ENCODE measurements at places on chromosomes 12 and 14.

GRCh38 chr12:50166799-50167048 lies 445 bp downstream of the CERS5 start:
- peak; percentile 49 for DNase-seq

- DNase-seq = no peak
Observed at GRCh38 chr12:68370667-68371066, 38.5 kb upstream of the MDM1 start.

GRCh38 chr12:11630046-11630706 lies 19.3 kb upstream of the ETV6 start:
- DNase-seq = no peak

GRCh38 chr12:113831016-113831415 lies 135.1 kb downstream of the RBM19 start:
- no peak for DNase-seq
